ENCODE measurements at places on chromosomes 13 and 19.
A peak's percentile ranks its signal among the peaks of the same experiment; 100 is the strongest.

GRCh38 chr19:50896591-50897190, 14.5 kb downstream of the KLK4 start:
- DNase-seq: peak; percentile 66

DNA sequence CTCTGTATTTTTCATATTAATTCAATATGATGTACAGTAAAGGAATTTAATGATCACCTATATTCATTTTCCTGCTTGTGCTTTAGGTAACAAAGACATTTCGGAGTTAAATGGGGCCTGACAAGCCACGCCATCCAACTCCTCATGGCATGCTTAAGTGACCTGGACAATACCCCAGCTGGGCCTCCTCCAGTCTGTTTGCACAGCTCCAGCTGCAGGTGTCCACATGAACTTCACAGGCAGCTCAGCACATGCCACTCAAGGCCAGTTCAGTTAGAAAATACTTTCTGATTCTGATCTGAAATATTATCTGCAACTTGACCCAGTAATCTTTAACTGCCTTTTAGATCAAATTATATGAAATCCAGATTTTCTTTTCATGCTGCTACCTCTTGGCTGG, 89.6 kb upstream of the SLC15A1 start:
- DNase-seq: no peak

- DNase-seq: no peak
Measured at GRCh38 chr19:51418707-51419106, 1.3 kb upstream of the SIGLEC10 start.

GRCh38 chr13:30172593-30173302, 134.6 kb downstream of the KATNAL1 start:
- no peak for DNase-seq

- DNase-seq: no peak
Measured at GRCh38 chr13:43990021-43990420, 110.3 kb downstream of the LACC1 start.

- no peak for DNase-seq
Measured at GRCh38 chr19:56272161-56272798, at the start of gene EDDM13. Gene EDDM13, plus strand, starts transcription at chr19:56272748. Its CDS starts 87 bp downstream, at chr19:56272835.

- DNase-seq: peak; percentile 44
Measured at GRCh38 chr13:76638882-76639281, 247.3 kb downstream of the KCTD12 start.

- peak; percentile 49 for DNase-seq
Measured at GRCh38 chr13:65921933-65922332, 1308.2 kb downstream of the PCDH9 start.

GRCh38 chr13:75174481-75174880, 307.5 kb downstream of the TBC1D4 start:
- peak; percentile 20 for DNase-seq

GRCh38 chr13:100125946-100126345, 37.1 kb downstream of the PCCA start:
- no peak for DNase-seq

GRCh38 chr19:50793558-50794065, 3.4 kb downstream of the ACP4 start:
- no peak for DNase-seq

DNA sequence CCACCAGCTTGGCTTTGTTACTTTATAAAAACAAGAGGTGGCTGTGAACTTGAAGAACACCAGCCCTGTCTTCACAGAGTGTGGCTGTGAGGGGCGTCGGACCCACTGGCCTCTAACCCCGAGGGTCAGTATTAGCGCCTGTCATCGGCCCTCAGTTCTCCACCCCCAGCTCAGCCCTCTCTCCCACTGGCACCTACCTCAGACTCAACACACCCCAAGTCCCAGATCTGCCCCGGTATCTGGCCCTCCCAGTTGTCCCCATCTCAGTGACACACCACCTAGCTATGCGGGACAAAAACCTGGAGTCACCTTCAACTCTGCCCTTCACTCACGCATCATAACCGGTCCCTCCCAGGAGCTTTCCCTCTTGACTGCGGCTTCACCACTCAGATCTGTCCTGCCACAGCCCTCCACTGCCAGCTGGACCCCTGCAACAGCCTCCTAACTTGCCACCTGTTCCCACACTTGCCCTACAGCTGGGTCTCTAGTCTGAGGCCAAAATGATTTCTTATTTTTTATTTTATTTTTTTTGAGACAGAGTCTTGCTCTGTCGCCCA, 45.4 kb downstream of the PEPD start:
- DNase-seq: no peak

GRCh38 chr13:107886118-107886517, 329.2 kb downstream of the LIG4 start:
- DNase-seq: no peak

DNA sequence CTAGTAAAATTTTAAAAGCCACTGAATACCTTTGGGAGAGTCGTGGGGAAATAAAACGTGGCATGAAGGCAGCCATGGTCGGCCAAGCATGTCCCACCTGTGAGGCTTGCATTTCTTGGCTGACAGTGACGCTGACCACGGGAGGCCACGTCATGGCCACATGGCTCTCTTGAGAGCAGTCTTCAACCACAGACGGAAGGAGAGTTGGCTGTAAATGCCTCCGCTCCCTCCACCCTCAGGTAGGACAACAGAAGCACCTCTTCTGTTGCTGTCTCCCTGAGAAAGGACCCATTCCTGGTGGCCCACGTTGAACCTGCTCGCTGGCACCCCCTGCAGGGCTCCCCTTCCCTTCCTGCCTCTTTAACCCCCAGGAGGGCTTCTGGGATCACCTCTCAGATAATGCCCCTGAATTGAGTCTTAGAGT, 10.6 kb upstream of the LRRC25 start:
- no peak for DNase-seq

DNA sequence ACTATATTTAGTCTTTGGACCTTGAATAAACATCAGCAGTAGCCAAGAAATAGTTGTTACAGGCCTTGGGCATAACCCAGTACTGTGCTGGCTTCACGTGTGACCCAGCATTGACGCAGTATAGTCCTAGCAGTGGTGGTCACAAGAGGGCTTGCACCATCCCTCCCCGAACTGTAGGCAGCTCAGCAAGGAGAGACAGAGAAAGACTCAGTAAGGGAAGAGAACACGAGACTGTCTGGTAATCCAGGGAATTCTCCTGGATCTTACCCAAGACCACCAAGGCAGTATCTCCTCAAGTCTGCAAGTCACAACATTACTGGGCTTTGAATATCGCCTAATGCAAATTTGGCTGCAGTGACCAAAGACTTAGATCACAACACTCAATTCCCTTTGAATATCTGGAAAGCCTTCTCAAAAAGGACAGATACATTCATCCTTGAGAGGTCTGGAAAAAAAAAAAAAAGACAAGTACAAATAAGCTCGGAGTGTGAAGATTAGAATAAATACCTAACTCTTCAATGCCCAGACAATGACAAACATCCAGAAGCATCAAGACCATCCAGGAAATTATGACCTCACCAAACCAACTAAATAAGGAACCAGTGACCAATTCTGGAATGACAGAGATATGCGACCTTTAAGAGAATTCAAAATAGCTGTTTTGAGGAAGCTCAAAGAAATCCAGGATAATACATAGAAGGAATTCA, 39.7 kb downstream of the CAB39L start:
- no peak for DNase-seq

DNA sequence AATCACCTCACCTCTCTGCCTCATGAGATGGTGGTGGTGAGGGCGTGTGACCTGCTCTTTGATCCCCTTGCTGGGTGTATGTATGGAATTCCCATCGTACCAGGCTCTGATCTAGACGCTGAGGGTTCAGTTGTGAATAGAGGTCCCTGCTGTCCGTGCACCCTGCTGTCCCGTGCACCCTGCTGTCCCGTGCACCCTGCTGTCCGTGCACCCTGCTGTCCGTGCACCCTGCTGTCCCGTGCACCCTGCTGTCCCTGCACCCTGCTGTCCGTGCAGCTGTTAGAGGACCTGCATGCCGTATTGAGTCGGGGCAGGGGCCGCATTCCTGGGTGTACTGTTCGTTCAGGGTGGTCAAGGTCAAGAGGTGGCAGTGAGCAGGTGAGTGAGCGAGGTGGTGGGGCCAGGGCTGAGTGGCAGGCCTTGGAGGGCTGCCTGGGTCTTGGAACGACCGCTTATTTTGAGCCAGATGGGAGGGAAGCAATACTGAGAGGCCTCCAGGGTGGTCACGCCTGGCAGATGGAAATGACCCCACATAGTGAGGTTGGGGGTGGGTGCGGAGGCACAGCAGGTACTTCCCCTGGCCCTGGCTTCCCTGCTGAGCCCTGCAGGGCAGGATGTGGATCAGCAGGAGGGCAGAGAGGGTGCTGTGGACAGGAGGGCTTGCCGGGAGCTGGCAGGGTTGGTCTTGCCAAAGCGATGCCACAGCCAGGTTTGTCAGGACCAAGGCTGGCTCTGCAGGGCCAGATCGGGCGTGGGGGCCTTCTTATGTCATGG, 4.6 kb upstream of the EPN1 start:
- DNase-seq: peak; percentile 19
